ENCODE measurements at places on chromosomes 12 and 14.

DNA sequence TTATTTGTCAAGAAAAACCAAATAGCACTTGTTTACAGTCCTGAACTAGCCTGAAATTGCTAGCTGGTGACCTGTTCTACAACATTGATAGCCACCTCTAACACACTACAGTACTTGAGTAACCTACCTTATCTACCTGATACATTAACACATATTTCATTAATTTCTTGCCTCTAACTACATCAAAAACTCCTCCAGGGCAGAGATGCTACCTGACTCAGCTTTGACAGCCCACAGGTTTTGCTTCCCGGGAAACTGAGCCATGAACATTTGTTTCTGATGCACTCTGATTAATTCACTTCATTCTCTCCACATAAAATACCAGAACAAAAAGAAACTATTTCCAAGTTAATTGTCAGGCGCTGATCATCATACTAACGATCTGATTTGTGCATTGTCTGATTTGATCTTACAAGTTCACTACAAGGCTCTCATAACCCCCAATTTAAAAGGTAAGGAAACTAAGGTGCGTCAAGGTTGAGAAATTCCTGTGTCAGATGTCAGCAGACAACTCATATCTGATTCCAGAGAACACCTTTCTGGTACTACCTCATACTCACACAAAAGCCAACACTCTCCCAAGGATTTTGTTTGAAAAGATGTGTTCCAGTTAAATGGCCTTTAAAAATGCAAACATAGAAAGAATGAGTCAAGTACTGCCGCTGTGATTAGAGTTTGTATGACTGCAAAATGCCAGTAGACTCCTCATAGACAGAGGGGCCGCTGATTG lies 768.7 kb downstream of the BCL11B start:
- DNase-seq: no peak

GRCh38 chr14:103125098-103126070 lies 2.1 kb downstream of the TNFAIP2 start:
- DNase-seq: no peak

- no peak for DNase-seq
Measured at GRCh38 chr12:58487255-58487654, 433.0 kb downstream of the LRIG3 start.

GRCh38 chr12:122031342-122032216 lies 9.9 kb downstream of the BCL7A start:
- no peak for DNase-seq

DNA sequence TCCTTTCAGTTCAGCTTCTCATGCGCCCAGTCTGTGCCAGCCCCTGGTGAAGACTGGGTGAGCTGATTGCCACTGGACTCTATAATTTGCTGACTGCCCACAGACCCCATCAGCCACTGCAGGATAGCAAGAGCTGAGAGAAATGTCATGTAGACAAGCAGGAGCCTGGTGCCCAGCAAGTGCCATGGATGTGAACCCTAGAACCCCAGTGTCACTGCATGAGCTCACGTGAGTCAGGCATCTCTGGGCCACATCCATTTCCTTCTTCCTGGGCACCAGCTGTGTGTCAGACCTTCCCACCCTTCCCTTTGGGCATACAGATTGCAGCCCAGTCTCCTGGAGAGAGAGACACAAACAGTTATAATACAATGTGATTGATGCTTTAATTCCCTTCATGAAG lies 73.8 kb downstream of the NTF3 start:
- DNase-seq: no peak

GRCh38 chr12:104748790-104749189 lies 209.3 kb downstream of the SLC41A2 start:
- DNase-seq: no peak

DNA sequence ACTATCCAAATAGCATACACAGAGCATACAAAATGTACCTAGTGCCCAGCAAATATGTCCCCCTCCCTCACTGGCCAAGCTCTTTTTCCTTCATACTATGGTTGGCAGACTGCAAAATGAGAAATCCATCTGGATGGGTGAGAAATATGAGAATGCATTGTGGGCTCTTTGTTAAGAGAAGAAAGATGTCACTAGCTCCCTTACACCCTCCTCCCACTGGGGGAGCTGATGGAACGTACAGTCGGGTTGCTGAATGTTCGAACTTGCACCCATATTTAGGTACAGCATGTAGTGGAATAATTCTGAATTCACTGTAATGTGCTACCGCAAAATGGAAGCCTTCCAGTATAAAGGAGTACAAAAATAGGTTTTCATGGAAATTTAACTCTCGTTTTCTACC lies 377.4 kb downstream of the GRIN2B start:
- no peak for DNase-seq

DNA sequence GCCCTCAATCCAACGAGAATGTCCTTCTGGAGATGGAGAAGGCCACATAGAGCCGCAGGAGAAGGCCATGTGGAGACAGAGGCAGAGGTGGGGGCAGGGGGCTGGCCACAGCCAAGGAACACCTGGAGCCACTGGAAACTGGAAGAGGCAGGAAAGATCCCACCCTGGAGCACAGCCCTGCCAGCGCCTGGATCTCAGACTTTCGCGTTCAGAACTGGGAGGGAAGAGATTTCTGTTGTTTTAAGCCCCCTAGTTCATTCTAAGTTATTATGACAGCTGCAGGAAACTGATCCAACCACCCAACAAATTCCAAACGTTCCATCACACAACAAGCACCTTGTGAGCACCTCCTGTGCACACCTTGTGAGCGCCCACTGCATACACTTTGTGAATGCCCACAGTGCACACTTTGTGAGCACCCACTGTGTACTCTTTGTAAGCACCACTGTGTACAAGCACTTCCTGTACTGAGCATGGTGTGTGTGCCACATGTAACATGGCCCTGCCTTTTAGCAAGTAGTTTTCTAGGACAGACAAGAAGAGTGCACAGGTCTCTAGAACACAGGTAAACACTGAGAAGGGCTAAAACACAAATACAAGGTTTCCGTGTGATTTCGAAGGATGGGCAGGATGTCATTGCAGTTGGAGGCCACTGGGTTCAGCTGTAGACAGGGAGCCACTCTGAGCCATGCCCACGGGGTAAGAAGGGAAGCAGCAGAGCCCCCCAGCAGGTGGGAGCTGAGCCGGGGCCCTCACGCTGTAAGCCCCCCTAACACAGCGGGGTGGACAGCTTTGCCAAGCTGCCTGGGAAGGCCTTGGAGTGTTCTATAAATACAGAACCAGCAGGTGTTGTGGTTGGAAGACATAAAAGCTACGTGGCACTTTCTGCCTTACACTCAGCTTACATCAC lies 15.4 kb downstream of the RIMBP2 start:
- DNase-seq: no peak

GRCh38 chr12:25771041-25771440 lies 187.4 kb upstream of the RASSF8 start:
- no peak for DNase-seq

GRCh38 chr12:122006186-122006926 lies 15.3 kb upstream of the BCL7A start:
- no peak for DNase-seq

- DNase-seq: no peak
Measured at GRCh38 chr12:47396902-47397663, 308.7 kb downstream of the RPAP3 start.

GRCh38 chr12:115794659-115795081 lies 482.8 kb downstream of the MED13L start:
- DNase-seq: no peak

- DNase-seq: no peak
Measured at GRCh38 chr14:53814392-53814791, 142.2 kb downstream of the BMP4 start.

- peak; percentile 45 for DNase-seq
Measured at GRCh38 chr12:54988402-54989054, 4.0 kb upstream of the TESPA1 start.

DNA sequence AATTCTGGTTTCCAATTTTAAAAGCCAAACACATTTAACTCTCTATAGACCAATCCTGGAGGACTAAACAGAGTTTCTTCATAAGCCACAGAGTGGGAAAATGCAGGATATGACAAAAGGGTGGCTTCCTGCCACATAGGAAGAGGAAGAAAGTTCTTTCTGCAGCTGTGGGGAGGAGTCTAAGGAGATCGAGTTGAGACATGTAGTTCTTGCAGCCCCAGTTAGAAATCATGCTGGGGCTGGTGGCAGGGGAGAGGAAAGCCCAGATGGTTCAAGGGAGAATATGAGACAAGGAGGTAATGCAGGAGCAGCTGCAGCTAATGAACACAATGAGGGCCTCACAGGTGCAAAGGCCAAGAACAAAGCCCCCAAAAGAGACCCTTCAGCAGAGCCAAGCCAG lies 85.0 kb upstream of the ARID2 start:
- DNase-seq: no peak

GRCh38 chr14:103994535-103995184 lies 52.3 kb upstream of the RD3L start:
- DNase-seq: no peak

DNA sequence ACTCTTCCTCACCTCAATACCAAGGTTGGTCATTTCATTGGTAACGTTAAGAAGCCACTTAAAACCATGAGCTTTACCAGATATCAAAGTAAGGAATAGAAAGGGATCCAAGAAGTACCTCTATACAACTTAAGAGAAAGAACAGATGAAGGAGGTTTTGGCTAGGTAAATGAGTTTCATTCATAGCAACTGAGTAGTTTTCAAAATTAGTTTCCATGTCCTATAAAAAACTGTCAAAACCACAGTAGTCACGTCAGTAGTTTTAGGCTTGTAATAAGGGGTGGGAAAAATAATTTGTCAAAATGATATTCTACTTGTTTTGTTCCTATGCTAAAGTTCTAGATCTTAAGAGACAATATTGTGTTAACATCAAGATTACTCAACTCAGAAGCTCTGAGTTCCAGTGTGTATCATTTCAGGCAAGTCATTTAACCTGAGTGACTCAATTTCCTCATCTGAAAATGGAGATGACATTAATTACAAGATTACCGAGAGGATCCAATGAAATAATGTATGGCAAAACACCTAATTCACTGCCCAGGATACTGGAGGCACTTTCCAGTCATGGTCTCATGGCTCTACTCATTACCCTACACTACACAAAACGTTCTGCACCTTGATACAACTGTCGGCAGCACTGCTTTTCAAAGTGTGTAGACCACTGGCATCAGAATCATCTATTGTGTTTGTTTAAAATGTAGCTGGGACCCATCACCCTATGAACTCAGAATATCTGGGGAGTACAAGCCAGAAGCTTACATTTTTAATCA lies 24.1 kb upstream of the SLC6A13 start:
- no peak for DNase-seq

DNA sequence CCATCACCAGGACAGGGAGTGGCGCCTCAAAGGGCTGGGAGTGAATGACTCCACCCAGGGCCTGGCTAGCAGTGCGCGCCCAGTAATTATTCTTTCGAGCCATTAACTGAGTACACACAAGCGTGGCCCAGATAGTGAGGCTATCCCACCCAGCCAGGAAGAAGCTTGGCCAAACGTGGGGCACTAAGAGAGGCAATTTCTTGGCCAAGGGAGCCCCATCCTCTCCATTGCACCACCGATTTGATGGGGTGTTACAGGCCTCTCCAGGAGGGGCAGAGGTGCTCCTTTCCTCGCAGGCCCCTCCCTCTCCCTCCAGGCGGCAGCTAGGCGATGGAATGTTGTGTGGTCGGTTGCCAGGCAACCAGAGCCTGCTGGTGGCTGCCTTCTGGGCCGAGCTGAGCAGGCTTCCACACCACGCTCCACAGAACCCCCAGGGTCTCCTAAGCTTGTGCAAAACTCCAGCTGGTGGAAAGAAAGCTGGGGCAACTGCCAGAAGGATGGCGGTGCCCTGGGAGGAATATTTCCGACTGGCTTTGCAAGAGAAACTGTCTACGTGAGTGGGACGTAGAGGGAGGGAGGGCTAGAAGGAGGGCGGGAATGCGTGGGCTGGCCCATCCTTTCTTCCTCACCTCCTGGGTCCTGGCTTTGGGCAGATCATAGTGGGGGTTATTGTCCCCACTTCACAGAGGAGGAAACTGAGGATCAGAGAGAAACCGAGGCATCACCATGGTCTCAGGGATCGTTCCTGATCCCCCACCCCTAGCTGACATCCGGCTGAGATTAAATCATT lies at the start of gene CFAP73:
TSS of gene CFAP73 (plus strand) at position 364 of the 790 bp plus-strand sequence. CDS start at position 498, 134 bp downstream.
- peak; percentile 84 for DNase-seq

GRCh38 chr12:52148464-52149181 lies 43.2 kb downstream of the KRT80 start:
- no peak for DNase-seq

DNA sequence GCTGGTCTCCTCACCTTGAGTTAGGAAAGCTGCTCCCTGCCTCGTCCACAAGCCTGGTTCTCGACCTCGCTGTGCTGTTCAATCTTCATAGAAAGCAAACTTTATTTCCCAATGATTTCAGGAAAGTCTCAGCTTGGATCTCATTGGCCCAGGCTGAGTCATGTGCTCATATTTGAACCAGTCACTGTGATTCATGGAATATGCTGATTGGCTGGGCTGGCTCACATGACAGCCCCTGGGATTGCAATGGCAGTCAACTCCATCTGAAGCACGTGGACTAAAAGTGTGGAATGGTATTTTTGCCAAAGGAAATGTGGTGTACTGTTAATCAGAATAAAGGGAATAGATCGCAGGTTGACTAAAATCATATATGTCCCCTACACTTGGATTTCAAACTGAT lies 396.6 kb downstream of the AACS start:
- DNase-seq: no peak

DNA sequence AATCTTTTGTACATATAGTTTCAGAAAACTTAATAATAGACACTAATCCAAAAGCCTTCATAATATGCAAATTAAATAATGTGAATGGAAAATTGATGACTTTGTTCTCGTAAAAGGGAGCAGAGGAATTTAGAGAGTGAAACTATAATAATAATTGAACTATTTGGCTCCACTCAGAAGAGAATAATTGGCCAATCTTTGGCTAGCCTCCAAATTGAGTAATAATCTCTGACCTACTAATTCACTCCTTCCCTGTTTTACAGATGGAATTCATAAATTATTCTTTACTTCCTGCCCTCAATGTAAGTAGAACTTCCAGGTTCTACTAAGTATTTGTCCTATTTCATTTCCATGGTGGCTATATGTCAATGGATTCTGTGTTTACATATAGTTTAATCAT lies 15.8 kb downstream of the TRIM9 start:
- no peak for DNase-seq

- DNase-seq: no peak
Measured at GRCh38 chr12:82242729-82243128, 115.5 kb downstream of the CCDC59 start.

DNA sequence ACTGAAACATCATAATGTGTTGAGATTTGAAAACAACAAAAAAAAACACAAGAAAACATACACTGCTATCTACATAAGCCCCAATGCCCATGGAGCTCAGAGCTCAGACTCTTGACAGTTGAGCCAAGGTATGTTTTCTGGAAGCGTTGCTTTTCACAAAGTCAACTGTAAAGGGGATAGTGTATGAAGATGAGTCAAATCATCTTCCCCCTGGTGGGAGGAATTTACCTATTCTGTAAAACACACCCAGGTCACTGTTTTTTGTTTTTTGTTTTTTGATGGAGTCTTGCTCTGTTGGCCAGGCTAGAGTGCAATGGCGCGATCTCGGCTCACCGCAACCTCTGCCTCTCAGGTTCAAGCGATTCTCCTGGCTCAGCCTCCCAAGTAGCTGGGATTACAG lies 361.4 kb upstream of the DIO2 start:
- DNase-seq: no peak

- DNase-seq: no peak
Measured at GRCh38 chr12:64900540-64900939, 76.1 kb downstream of the TBC1D30 start.
